Activated naive CD4-positive, alpha-beta T cell treated with anti-CD3 and anti-CD28 coated beads, Interleukin-2, amount 50 U/mL, for 72 hours (primary cell): ENCODE measurements at places on chromosomes 5 and 9.

DNA sequence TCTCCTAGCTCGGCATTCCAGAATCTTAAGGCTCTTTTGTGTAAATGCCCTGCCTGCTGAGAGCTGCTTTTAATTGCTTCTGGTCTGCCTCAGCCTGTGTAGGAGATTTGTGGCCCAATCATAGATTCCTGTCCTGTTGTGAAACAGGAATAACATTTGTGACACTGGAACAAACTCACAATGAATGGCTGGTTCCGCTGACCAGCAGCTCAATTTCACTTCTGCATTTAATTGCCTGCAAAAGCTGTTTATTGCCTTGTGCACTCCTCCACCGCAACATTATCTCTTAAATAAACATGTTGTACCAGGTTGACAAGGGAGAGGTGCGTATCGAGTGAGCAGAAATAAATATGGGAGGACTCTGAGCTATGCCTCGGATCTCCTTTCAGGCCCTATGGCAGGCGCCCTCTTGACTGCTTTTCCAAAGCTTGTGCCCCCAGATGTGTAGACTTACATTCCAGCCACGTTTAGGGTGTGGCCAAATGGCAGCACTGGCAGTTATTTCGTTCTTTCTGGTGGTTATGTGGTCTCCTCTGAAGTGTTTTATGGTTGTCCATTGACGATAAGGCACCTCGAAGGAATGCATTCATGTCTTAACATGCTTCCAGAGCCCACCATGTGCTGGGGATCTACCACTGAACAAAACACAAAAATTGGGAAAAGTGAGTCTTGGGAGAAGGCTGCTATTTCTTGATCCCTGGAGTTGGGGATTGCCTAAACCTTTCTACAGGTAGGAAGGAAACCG lies 58.1 kb downstream of the DMRT1 start:
- DNase-seq, result no peak

GRCh38 chr5:84614906-84615305 lies 230.2 kb upstream of the EDIL3 start:
- DNase-seq, result no peak

DNA sequence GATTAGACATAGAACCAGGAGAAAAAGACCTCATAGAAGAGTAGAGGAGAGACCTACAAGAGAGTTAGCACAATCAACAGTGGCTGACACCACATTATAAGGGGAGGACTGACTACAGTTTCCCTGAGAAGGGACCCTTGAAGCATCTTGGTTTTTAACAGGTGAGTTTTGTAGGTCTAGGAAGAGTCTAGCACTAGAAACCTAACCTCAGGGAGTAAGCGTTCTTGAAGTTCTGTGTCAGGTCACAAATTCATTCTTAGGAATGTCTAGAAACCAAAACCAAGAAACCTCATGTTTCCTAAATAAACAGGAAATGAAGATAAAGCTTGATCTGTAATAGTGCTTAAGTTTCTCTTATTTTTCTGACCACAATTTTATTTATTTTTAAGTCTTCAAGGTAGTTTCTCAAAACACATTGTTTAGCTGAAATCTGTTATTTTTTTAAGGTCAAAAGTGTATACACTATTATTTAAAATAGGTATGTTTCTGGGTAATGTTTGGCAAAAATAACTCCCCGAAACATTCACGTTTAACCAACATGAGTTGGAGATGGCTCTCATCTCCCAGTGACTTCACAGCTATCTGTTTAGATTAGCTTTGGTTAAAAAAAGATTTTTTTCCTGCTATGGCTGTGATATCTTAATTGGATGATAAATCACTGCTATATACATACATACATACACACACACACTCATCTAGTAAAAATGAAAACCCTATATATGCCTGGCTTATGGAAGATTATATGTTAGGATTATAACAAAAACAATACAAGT lies 37.1 kb downstream of the MAP3K1 start:
- no peak for DNase-seq

GRCh38 chr9:88237479-88237961 lies 99.2 kb upstream of the SPATA31C2 start:
- DNase-seq, result no peak

GRCh38 chr9:90836411-90837080 lies 34.9 kb downstream of the SYK start:
- no peak for DNase-seq

DNA sequence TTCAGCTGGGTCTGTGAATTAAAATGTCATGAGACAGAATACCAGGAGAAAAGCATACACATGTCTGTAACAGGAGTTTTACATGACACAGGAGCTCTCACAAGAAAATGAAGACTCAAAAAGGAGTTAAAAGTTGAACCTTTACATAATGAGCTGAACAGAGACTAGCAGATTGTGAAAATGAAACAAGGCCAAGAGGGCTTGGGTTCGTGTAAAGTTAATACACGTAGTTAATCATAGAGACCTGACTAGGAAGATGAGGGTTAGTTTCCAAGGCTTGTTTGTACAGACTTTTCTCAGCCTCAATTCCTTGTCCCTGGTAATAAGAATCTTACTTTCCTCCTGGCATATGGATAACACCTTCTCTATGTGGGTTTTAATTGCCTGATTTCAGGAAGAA lies 1294.0 kb downstream of the MAT2B start:
- no peak for DNase-seq

GRCh38 chr9:93139365-93140182 lies 5.5 kb upstream of the NINJ1 start:
- DNase-seq, result no peak

DNA sequence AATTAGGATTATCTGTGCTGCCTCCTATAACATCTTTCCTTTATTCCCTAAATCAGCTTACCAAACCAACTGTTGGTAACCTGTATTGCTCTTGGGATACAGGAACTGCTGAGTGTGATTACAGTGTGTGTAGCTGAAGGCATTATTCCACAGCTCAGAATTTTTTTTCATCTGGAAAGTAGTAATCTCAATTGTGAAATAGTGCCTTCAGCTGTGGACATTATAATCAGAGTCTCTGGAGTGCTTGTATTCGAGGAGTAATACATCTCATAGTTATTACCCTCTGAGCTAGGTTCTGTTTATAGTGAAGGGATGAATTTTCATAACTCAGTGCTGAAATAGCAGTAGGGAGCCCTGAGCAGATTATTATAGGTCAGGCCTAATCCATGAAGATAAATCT lies 199.5 kb downstream of the MAST4 start:
- DNase-seq, result no peak

DNA sequence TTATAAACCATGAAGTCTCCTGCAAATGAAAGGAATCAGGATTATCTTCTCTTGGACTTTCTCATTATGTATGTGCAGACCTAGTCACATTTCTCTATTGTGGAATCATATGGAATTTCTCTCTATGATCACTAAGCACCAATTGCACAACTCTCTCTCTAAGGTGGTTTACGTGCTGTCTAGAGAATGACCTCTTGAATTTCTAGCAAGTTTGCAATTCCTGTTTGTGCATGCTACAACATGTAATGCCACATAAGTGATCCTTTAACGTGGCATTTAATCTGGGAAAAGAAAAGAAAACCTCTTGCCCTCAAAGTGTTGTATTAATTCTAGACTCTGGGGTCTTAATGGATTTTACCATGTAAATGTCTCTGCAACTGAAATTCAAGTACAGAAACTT lies 5.0 kb upstream of the PPP2R2B start:
- DNase-seq, result no peak

DNA sequence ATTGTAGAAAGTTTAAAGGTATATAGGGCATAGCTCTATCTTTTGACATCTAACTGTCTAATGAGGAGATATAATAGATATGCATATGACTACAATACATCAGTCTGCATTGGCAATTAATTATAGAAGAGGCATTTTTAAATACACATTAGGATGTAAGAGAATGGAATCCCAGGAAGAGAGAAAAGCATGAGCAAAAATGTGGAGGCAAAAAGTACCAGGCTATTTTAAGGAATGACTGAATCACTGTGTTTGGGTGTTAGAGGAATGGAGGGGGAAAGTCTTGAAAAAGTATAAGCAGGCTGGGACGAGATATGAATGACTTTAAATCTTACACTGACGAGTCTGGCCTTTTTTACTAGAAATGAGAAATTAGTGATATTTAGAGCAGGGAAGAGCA lies 138.4 kb upstream of the ZNF462 start:
- no peak for DNase-seq

- no peak for DNase-seq
These were observed 23.9 kb downstream of the HCN1 start for GRCh38 chr5:45672271-45672670.

DNA sequence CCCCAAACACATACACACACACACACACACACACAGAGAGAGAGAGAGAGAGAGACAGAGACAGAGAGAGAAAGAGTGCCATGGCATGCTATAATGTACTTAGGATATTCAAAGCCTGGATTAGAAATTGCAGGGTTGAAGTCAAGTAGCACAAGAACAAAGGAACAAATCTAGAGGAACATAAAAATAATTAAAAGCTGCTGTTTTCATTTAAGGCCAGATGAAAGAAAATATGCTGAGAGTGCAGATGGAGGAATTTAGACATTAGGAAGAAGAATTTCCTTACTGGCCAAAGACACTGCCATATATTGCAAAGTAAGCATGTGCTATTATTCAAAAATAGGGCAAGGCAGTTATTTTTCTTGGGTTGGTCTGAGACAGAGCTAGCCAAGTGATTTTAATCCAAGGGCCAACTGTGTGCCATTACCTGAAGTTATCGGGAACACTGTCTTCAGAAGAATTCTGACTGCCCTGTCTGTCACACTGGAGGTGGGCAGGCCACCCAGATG lies 31.7 kb downstream of the HSD17B3 start:
- no peak for DNase-seq

GRCh38 chr9:28456861-28457260 lies 883.6 kb upstream of the C9orf72 start:
- no peak for DNase-seq

DNA sequence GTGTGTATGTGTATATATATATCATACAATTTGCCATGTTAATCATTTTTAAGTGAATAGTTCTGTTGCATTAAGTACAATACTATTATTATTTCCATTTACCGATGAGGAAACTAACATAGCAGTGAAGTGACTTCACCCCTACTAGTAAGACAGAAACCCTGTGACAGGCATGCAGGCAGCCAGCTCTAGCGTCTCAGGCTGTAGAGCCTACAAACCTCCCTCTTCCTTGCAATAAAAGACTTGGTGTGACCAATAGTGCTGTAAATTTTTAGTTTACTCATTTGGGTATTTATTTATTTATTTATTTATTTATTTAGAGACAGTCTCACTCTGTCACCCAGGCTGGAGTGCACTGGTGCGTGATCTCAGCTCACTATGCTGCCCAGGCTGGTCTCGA lies 24.7 kb downstream of the FNBP1 start:
- DNase-seq, result no peak

DNA sequence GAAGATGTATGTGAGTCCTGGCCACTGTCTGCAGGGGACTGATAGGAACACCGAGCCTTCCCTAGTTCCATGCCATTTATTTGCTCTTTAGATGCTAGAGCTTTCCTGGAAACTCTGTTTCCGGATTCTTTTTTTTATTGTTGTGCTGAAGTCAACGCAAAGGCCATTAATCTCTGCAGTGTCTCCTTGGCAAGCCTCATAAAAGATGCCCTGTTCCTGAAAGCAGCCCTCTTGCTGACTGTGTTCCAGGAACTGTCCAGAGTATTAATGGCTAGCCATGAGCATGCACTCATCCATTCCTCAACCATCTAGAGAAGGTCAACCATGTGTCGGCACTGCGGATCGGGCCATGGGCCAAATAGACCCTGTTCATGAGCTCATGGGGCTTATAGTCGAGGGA lies 42.9 kb upstream of the SMAD5 start:
- no peak for DNase-seq

GRCh38 chr9:126702151-126703001 lies 88.6 kb downstream of the LMX1B start:
- DNase-seq, result peak; percentile 51

DNA sequence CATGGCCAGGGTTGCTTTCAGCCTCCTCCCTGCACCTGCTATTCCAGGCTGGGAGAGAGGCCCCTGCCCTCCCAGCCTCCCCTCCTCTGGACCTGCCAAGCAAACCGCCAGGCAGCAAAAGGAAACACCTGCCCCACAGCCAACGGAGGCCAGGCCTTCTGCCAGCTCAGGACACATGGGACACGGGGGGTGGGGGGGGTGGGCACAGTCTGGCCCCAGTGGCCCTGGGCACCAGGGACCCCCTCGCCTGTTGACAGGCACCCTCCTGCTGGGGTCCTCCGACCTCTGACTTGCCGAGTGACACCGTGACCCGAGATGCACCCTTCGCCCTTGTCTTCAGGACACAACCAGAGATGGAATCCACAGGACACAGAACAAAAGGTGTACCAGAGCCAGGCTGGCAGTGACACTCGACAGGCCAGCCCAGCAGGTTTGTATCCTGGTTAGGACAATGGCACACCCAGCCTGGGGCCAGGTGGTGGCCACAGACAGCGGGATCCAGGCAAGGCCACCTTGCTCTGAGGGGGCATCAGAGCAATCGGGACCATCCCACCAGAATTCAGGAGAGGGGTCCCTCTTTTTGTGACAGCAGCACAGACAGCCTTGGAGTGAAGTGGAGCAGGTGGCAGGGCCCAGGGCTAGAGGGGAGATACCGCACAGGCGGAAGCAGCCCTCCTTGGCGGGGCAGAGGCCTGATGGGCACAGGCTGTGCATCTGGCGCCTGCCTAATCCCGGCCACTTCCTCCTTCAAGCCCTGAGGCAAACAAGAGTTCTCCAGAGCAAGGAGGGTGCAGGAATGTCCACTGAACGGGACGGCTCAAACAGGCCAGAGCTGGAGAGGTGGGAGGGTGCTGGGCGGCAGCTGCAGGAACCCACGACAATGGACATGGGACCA lies 1.3 kb upstream of the TMEM210 start:
- DNase-seq, result no peak

DNA sequence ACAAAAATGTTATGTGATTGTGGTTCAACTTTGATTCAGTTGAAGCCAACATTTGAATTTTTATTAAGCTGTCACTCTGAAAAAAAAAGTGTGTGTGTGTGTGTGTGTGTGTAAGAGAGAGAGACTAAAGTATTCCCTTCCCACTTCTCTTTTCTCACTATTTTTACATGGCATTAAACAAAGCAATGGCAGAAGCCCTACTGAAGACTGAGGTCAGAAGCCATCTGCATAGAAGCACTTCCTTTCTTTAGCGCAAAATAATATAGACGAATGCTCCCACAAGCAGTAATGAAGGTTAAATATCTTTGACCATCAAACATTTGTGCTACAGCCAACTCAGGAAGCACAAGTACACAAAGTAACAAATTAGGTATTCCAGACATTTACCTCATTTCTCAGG lies 540.5 kb downstream of the KCTD16 start:
- no peak for DNase-seq

DNA sequence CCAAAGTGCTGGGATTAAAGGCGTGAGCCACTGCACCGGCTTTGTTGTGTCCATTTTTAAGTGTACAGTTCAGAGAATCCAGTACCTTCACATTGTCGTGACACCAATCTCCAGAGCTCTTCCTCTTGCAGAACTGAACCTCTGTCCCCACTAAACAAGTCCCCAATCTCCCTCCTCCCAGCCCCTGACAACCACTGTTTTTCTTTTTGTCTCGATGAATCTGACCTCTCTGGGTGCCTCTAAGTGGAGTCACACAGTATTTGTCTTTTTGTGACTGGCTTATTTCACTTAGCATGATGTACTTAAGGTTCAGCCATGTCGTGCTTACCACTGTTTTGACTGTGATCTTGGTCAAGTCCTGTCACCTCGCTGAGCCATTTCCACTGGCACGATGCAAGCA lies 1.6 kb downstream of the WDR38 start:
- no peak for DNase-seq
